ENCODE measurements at places on chromosomes 7 and 10.

- no peak for DNase-seq
These were observed 30.2 kb upstream of the ERCC6 start for GRCh38 chr10:49569031-49569631.

GRCh38 chr7:128260069-128260795 is 19.2 kb downstream of the LEP start:
- DNase-seq: no peak

GRCh38 chr10:48782386-48782785 is 97.7 kb downstream of the WDFY4 start:
- DNase-seq: no peak

- DNase-seq: no peak
These were observed 55.2 kb downstream of the LRMDA start for GRCh38 chr10:75486591-75486990.

DNA sequence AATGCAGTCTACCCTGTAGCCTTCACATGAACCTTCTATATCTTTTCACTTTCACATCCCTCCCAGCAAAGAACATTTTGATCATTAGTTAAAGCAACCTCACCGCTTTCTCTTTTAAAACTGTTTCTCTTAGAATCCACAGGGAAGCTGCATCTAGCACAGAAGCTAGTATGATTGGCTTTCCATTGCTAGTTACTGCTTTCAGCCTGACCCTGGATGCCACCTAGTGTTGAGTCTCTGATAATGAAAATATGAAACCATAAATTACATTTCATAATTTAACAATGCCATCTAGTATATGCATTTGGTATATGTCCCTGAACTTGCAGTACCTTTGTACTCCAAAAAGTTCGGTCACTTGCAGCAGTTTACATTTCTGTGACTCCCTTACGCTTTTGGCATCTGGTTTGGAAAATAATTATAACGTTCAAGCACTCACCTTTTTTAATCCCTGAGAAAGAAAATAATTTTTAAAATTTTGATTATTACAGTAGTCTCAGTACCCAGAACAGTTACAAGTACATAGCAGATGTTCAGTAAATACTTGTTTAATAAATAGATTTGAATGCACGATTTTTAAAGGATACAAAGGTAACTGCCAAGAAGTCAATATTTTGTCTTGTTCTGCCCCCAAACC is 22.7 kb downstream of the CISD1 start:
- DNase-seq: no peak

- no peak for DNase-seq
These were observed 1.1 kb upstream of the SEC31B start for GRCh38 chr10:100520811-100521210.

GRCh38 chr7:80134115-80134535 is 506 bp upstream of the GNAI1 start:
- DNase-seq: peak; percentile 35

GRCh38 chr10:100508691-100509150 is 10.9 kb downstream of the SEC31B start:
- no peak for DNase-seq

GRCh38 chr7:153472516-153472915 is 579.7 kb upstream of the DPP6 start:
- DNase-seq: no peak

DNA sequence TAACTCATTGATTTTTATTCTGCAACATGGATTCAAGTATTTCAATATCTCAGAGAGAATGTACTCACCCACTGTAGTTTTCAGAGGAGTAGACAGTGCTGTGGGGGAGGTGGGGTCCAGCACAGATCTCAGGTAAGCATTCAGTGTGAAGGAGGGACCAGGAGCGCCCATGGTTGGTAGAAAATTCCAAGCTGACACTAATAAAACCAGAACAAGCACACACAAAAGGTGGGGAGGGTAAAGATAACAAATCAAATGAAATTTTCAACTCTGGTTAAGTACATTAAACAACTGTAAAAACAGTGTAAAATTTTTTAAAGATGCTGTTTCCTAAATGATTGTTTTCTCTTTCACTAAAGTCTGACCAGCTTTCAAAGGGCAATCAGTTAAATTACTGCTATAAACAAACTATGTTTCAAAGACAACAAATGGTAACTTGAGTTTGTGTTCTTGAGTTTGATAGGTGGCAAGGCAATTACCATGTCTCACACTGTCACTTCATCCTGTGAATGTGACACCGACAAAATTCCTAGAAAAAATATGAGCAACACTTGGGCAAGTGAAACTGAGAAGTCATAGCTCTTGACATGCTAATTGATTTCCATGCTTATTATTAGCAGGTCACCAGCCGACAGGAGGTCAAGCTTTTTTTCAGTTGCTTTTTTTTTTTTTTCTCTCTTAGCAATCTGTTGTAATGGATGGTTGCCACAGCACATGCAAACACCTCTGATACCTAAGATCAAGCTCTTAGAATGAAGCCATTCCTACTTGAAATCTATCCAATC is 205.8 kb upstream of the SLC26A5 start:
- DNase-seq: no peak

- DNase-seq: no peak
These were observed 613.2 kb upstream of the COBL start for GRCh38 chr7:51929818-51930217.

- no peak for DNase-seq
These were observed 211.1 kb upstream of the GALNT17 start for GRCh38 chr7:70920876-70921275.

- no peak for DNase-seq
These were observed 72.5 kb upstream of the HGF start for GRCh38 chr7:81842361-81842760.

DNA sequence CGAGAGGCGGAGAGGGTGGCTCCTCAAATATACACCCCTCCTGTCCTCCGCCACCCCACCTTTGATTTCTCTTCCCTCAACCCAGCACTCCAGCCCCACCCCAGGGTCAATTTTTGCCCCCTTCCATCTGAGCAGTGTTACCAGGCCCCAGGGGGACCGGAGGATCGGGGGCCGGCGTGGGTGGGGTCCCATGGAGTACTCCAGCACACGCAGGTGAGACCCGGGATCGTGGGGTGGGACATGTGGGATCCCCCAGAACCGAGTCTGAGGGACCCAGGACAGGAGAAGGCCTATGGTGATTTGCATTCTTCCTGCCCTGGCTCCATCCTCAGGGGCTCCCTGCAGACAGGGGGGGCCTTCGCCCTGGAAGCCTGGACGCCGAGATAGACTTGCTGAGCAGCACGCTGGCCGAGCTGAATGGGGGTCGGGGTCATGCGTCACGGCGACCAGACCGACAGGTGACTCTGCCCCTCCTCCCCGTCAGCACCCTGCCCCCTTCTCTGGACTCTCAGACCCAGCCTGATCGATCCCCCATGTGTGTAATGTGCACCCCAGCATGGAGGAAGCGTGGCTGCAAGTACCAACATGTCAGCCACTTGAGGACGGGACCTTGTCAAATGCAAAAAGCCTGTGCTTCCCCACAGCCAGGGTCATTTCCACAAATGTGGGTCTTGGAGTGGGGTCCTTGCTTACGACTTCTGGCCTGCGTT is 744 bp downstream of the TRIP6 start:
- no peak for DNase-seq

GRCh38 chr7:133795068-133795665 is 332.0 kb upstream of the LRGUK start:
- DNase-seq: no peak

GRCh38 chr10:97705006-97705670 is 8.4 kb upstream of the MARVELD1 start:
- DNase-seq: no peak

DNA sequence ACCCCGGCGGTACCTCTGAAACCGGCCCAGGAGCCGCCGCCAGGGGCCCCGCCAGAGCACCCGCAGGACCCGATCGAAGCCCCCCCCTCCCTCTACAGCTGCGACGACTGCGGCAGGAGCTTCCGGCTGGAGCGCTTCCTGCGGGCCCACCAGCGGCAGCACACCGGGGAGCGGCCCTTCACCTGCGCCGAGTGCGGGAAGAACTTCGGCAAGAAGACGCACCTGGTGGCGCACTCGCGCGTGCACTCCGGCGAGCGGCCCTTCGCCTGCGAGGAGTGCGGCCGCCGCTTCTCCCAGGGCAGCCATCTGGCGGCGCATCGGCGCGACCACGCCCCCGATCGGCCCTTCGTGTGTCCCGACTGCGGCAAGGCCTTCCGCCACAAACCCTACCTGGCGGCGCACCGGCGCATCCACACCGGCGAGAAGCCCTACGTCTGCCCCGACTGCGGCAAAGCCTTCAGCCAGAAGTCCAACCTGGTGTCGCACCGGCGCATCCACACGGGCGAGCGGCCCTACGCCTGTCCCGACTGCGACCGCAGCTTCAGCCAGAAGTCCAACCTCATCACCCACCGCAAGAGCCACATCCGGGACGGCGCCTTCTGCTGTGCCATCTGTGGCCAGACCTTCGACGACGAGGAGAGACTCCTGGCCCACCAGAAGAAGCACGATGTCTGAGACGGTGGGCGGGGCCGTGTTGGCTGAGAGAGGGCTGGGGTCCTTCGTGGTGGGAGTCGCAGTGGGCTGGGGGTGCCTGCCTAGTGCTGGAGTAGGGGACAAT is 3.8 kb downstream of the REPIN1 start:
- no peak for DNase-seq

- no peak for DNase-seq
These were observed 5.3 kb upstream of the COL1A2 start for GRCh38 chr7:94389381-94389780.

DNA sequence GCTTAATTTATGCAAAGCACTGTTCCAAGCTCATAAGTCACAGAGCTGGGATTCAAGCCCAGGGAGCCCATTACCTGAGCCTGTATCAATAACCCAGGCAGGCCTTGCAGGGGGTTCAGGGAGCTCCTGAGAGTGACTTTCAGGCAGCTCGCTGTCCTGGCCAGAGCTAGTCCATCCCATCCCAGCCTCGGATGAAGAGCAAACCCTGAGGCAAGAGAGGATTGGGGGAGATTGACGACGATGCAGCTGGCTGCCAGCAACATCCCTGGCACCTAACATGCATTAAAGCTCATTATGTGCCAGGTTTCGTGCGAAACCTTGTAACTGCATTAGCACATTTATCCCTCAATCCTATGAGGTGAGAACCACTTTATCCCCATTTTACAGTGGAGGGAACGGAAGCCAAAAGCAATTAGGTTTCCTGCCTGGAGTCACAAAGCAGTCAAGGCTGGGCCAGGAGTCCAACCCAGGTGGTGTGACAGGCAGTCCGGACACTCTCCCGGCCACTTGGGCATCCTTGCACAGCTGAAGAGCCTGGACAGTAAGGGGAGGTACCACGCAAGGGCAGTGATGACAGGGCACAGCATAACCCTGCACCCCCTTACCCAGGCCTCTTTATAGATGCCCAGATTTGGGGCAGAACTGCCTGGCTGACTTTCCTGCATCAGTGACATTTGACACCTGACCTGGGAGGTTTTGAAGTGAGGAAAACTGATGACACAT is 129.8 kb upstream of the CHST15 start:
- no peak for DNase-seq

- no peak for DNase-seq
These were observed 216.1 kb downstream of the TWIST1 start for GRCh38 chr7:18901351-18901750.

DNA sequence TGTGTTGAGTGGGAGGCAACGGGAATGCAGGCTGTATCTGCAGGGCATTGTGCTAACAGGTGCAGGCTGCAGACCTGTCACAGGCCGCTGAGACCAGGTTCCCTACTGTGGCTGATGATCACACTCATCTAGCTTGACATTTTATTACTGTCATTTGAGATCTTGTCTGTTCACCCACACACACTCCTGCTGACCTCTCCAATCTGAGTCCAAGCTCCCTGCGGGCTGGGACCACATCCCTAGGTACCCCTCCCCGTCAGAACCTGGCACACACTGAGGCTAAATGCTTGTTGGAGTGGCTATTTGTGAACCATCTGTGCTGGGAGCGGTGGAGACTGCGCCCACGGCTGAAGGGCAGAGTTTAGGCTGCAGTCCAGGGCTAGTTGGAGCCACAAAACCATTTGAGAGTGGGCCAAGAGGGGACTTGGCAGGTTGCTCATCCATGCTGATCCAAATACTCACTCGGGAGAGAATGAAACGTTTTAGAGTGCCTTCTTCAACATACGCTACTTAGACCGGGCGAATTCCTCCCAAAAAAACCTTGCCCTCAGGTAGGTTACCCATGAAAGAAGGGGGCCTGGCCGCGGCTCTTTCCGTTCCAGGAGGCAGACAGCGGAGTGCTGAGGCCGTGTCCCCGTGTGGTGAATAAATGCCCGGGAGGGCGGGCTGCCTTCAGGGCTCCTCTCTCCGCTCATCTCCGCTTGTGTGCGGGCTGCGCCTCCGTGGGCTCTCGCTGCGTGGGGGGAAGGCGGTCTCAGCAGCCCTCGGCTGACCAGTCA is 164.4 kb downstream of the RGS10 start:
- DNase-seq: no peak

GRCh38 chr10:131172433-131172832 is 139.1 kb downstream of the TCERG1L start:
- no peak for DNase-seq

DNA sequence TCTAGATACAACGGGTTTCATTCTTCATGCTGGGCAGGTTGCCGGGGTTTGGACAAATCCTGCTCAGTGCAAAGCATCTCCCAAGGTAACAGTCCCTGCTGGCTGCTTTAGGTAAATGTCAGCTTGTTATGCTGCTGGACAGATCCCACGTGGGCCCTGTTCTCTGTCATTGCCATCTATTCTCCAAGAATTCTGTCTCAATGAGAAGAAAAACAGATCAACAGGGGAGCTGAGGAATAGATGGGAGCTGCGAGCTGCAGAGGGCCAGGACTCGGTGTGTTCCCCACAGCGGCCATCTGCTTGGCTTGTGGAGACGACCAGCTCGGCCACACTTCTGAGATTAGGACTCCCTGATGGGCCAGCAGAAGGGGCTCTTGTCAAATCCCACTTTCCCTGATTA is 235.2 kb downstream of the DPP6 start:
- DNase-seq: no peak

GRCh38 chr7:151015967-151016366 is 8.3 kb downstream of the ATG9B start:
- no peak for DNase-seq

DNA sequence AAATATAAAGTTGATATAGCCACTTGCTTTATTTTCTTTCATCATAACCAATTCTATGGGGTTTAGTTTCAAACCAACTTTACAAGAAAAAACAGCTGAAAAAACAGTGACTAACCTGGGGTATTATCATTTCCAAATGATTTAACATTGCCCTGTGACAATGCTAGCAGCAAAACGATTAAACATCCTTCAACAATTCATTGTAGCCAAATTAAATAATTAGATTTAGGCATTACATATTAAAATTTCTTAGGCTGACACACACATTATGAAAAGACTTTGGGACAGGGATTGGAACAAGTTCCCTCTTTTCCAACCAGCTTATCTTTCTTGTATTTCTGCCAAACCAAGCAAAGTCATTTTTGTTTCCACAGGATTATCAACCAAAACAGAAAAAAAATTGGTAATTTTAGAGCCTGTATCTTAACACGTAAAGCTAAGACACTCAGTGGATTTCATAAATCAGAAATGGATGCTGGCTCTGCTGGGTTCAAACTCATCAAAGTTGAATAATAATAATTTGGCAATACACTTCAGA is 84.0 kb downstream of the SEMA3D start:
- DNase-seq: no peak
